Stimulated activated CD4-positive, alpha-beta T cell treated with anti-CD3 and anti-CD28 coated beads, Interleukin-1b, Interleukin-23, amount 100 ng/mL, for 1 hour (primary cell): ENCODE measurements at places on chromosomes 12 and 14.

GRCh38 chr12:67988601-67989021 is 636 bp upstream of the IFNG-AS1 start:
- no peak for DNase-seq

DNA sequence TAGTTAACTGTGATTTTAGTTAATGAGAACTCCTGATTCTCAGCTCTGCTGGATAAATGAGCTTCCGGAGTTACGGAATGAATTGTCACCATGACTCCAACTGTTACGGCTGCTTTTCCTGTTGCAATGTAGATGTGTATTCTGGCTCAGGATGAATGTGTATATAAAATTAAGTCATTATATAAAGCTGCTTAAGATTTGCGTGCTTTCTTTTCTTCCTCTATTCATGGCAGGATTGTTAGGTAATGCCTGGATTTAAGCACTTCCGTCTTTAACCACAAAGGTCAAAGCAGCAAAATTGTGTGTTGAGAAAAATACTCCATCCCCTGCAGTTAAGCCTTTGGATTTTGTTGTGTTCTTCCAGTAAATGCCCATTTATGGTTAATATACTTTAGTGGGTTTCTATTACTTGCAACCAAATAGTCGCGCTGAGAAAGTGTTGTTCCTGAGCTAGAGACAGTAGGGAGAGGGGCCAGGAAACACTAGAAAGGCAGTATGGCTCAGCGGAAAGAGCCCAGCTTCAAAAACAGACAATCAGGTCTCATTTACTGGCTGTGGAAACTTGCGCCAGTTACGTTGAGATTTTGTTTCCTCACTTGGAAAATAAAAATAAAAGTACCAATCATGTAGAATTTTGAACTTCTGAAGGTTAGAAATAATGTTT is 9.4 kb upstream of the CCDC175 start:
- DNase-seq: no peak

GRCh38 chr12:84270470-84271140 is 642.0 kb downstream of the SLC6A15 start:
- no peak for DNase-seq

- no peak for DNase-seq
These were observed 56.8 kb upstream of the RIC8B start for GRCh38 chr12:106717673-106718072.

- DNase-seq: no peak
These were observed 113.2 kb downstream of the DENND5B start for GRCh38 chr12:31477687-31478086.

GRCh38 chr12:6941782-6942181 is 1.8 kb upstream of the RNU7-1 start:
- no peak for DNase-seq

DNA sequence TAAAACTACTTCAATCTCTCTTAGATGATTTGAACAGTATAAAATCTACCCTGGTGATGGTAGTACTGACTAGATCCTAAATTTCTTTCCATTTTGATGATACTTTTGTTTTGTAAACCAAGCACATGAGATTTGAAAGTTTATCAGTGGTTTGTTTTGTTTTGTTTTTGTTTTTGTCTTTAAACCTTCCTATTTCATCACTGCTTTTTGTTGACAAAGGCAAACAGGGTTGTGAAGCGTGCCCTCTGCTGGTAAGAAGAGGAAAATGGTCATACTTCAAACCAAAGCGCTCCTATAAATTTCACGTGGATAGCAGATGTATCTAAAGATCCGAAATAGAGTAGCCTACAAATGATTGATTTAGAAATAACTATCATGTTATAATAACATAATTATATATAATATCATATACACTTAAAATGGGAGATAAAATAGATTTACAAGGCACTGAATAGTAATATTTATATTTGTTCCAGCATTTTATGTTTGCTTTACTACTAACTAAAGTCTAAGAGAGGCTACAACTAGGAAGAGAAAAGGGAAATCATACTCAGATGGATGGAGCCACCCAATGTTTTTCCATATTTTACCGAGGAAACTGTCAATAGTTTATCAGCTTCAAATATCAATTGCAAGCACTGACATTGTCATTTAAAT is 254.0 kb upstream of the USP15 start:
- no peak for DNase-seq

GRCh38 chr14:85247071-85247470 is 282.9 kb upstream of the FLRT2 start:
- no peak for DNase-seq

GRCh38 chr14:90300611-90301047 is 31.1 kb downstream of the NRDE2 start:
- no peak for DNase-seq

GRCh38 chr12:84805474-84805858 is 107.1 kb downstream of the SLC6A15 start:
- DNase-seq: no peak

GRCh38 chr12:105235281-105235731 is 668 bp downstream of the APPL2 start:
- DNase-seq: no peak
